A172 (cell line): ENCODE measurements at places on chromosomes 2 and 18.

DNA sequence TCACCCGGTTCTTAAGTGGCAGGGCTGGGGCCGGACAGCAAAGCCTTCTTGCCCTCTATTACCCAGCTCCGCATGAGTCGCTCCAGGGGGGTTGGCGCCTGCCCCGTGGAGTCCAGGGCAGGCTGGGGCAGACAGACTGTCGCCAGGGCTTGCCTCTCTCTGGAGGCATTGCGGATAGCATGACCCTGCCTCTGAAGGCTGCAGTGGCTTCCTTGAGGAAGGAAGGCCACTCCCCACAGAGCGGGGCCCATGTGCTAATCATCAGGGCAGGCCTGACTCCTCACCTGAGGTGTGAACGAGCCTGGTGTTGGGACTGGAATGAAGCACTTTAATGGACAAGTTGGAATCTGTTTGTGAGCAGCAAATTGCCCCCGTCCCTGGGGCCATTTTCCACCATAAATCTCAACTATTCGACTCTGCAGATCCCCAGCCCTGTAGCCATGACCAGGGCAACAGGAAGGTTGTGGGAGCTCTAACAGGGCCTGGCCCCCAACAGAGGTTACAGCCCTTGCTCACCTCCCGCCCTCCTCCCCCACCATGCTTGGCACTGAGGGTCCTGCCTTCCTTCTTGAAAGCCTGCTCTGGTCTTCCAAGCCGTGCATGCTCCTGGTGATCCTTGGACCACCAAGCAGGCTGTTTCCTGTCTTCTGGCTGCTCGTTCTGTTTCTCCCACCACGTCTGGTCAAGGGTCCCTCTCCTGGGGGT, 144.9 kb upstream of the HAAO start:
- DNase-seq, result no peak

GRCh38 chr2:236629961-236630872, 60.6 kb downstream of the ACKR3 start:
- DNase-seq, result no peak

- no peak for DNase-seq
Measured at GRCh38 chr2:166335284-166335683, 40.5 kb downstream of the SCN9A start.

DNA sequence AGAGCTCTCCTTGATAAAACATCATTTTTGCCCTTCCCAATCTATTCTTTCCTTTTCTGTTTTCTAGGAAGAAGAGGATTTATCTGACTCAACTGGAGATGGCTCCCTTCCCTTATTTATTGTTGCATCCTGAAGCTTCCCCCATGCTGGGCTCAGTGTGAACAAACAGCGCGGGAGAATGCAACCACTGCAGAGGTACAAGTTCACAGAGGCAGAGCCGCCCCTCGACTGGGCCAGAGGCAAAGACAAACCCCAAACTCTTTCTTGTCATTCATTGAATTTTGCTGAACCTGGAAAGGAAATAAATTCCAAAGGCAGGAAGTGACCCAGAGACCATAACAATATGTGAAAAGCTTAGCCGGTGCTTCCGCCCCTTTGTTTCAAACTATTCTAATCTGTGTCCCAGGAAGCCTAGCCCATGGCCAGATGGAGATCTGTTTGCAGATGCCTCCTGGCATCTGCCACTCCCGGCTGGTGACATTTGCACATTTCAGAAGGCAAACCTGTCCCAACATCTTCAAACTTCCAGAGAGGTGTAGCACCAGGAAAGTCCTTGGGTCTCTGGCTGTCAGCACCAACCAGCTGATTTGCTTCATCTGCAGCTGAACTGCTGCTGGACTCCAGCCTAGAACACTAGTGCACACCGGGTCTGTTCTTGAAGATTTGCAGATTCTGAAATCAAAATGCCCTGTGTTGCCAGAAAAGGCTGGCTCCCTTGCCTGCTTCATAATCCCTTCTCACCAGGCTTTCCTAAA, 79.4 kb upstream of the MAP4K3 start:
- DNase-seq, result no peak

GRCh38 chr2:158600155-158600802, 143.5 kb downstream of the PKP4 start:
- DNase-seq, result peak; percentile 84

DNA sequence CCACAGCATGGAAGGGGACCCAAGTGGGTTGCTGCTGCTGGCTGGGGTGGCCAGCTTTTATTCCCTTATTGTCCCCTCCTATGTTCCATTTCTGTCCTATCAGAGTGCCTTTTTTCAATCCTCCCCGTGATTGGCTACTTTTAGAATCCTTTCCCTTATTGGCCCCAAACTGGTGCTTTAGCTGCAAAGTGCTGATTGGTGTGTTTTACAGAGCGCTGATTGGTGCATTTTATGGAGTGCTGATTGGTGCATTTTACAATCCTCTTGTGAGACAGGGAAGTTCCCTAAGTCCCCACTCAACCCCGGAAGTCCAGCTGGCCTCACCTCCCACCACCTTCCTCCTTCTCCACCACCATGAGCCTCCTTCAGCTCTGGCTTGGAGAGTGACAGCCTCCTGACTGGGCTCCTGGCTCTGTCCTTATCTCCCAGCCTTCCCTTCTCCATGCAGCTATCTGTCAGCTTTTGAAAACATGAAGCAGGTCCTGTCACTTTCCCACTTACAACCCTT, 20.7 kb upstream of the PLB1 start:
- no peak for DNase-seq

GRCh38 chr2:233847248-233847898, 7.0 kb downstream of the HJURP start:
- no peak for DNase-seq

DNA sequence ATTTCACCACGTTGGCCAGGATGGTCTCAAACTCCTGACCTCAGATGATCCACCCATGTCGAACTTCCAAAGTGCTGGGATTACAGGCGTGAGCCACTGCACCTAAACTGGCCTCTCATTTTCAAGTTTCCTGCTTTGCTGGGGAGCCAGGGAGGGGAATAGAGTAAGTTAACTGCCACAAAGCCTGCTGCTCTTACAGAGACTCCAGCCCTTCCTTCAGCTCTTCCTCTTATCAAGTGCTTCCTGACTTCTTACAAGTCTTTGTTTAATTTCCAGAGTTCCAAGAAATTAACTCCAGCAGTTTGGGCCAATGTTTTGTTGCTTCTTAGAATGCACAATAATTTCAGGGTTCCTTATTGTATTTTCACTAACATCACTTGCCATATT, 24.3 kb upstream of the UBE2F start:
- no peak for DNase-seq

DNA sequence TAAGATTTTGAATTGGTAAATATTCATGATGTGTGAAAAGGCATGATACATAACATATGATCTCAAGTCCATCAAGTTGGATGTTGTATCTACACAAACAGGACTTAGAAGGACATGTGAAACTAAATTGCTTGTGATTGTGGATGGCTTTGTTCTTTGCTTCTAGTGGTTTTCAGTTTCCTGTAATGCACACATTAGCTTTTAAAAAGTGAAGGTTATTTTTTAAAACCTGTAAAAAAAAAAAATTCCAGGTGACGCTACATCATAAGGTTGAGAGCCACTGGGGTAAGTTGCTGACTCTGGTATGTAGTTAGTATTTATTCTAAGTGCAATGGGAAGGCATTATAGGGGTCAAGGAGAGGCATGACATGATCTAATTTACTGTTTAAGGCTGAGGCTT, 48.4 kb upstream of the TMEM247 start:
- no peak for DNase-seq

GRCh38 chr18:5527603-5528002, 16.2 kb downstream of the EPB41L3 start:
- no peak for DNase-seq

DNA sequence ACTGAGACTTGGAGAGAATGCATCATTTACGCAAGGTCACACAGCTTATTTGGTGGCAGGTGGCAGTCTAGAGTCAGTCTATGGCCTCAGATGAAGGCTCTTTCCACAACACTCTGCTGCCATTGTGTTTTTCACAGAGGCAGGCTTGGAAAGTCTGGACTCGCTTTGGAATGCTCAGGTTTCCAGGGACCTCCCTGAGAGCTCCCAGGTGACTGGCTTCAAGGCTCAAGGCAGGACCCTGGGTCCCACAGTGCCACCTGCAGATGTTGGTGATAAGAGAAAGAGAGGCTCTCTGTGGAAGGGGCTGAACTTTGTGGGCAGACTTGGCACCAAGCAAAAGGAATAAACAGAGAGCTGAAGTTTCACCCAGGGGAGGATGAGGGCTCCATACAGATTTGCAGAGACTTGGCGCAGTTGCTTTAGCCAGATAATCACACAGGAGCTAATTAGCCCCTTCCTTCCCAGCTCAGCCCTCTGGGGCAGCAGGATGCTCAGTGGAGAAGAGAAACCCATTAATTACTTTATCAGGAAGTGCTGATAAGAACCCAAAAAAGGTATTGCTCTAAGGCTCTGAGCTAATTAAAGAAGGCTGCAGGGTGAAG, 103.5 kb downstream of the LBH start:
- DNase-seq, result peak; percentile 42

- no peak for DNase-seq
Measured at GRCh38 chr2:153072813-153073212, 354.4 kb downstream of the ARL6IP6 start.

- no peak for DNase-seq
Measured at GRCh38 chr18:79062806-79063205, 6.4 kb upstream of the ATP9B start.

GRCh38 chr18:40437517-40437916, 1517.5 kb upstream of the PIK3C3 start:
- no peak for DNase-seq

- DNase-seq, result no peak
Measured at GRCh38 chr2:124382067-124382618, 357.1 kb downstream of the CNTNAP5 start.

GRCh38 chr2:19652811-19653210, 249.0 kb downstream of the TTC32 start:
- DNase-seq, result no peak

GRCh38 chr2:197893403-197894177, 89.2 kb downstream of the PLCL1 start:
- DNase-seq, result no peak

DNA sequence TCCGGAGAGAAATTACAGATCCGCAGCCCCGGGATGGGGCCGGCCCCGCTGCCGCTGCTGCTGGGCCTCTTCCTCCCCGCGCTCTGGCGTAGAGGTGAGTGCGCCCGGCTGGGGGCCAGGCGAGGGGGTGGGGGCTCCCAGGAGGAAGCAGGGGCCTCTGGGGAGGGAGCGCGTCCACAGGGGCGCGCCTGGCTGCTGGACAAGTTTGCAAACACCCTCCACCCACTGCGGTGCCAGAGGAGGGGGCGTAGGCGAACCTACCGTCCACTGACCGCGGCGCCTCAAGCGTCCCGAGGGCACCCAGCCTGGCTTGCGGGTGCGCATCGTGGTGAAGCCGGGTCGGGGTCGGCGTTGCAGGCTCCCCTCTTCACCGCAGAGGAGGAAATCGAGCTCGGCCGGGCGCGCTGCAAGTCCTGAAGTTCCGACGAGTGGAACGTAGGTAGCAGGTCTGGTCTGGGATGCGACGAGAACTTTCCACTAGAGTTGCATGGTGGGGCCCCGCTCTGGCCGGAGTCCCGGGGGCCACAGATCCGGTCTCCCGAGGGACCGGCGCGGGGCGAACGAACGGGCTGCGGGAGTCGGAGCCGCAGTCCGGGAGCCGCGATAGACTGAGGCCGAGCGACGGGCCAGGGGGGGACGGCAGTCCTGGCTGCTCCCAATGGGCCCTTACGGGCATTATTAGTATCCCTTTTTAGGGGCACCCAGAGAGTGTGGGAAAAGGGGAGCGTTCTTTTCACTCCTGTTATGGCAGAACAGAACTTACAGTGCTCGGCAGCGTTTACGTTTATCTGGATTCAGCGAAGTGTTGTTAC, 502 bp downstream of the MERTK start:
- no peak for DNase-seq

- peak; percentile 22 for DNase-seq
Measured at GRCh38 chr2:147033044-147033443, 811.8 kb upstream of the ACVR2A start.

GRCh38 chr2:219031005-219031738, 10.1 kb downstream of the CFAP65 start:
- DNase-seq, result no peak

- no peak for DNase-seq
Measured at GRCh38 chr2:166240387-166241313, 112.8 kb upstream of the SCN1A start.

DNA sequence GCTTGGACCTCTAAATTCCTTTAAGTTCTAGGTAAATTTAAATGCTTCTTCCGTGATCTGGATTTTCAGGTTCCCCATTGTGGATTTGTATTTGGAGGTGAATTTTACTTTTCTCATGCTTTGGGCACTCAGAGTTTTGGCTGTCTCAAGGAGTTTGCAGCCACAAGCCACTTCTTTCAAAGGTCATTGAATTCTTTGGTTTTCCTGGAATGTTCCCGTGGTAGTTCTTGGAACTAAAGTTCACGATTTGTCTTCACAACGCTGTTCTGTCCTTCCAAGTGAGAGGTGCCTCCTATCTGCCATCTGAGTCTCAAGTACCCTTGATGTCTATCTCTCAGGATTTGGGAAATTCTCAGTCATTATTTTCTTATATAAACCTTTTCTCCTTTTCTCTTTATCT, 1438.7 kb upstream of the ZEB2 start:
- DNase-seq, result no peak

DNA sequence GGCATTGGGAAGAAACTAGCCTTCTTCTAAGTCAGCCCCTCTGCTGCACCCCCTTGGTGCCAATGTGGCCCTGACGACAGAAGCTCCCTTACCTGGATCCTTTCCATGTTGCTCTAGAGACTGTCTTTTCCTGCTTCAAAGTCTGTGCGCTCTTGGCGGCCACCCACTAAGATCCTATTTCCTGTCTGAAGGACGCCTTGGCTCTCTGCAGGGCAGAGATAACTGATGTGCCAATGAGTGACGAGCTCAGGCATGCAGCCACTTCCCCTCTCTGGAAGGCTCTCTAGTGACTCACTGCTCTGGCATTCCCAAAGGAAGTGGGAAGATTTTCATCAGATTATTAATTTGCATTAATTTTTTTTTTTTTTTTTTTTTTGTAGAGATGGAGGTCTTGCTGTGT, 273.5 kb downstream of the CDH20 start:
- peak; percentile 92 for DNase-seq

DNA sequence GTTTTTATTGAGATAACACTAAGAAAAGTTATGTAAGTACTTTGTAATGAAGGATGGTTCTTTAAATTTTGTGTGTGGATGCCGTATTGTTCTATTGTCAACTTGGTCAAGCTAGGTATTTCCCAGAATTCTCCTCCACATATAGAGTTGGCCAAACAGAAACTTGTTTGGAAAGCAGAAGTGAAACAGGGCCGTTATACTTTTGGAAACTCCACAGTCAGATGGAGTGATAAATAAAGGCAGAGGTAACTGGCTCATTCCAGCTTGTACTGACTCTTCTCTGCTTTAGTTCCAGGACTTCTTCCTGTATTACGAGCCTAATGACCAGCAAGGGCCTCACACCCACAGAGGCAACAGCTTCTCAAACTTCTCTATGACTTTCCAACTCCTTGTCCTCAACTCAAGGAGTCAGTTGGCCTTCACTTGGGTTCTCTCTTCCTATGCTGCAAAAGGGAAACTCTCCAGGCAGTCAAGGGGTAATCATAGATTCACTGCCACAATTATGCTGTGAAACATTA, 16.4 kb upstream of the STARD7 start:
- no peak for DNase-seq

- DNase-seq, result no peak
Measured at GRCh38 chr2:58664523-58665151, 423.5 kb upstream of the FANCL start.

- DNase-seq, result no peak
Measured at GRCh38 chr2:152617456-152618192, 99.6 kb downstream of the PRPF40A start.
